ENCODE measurements at places on chromosomes 3 and 15.
A peak's percentile ranks its signal among the peaks of the same experiment; 100 is the strongest.

DNA sequence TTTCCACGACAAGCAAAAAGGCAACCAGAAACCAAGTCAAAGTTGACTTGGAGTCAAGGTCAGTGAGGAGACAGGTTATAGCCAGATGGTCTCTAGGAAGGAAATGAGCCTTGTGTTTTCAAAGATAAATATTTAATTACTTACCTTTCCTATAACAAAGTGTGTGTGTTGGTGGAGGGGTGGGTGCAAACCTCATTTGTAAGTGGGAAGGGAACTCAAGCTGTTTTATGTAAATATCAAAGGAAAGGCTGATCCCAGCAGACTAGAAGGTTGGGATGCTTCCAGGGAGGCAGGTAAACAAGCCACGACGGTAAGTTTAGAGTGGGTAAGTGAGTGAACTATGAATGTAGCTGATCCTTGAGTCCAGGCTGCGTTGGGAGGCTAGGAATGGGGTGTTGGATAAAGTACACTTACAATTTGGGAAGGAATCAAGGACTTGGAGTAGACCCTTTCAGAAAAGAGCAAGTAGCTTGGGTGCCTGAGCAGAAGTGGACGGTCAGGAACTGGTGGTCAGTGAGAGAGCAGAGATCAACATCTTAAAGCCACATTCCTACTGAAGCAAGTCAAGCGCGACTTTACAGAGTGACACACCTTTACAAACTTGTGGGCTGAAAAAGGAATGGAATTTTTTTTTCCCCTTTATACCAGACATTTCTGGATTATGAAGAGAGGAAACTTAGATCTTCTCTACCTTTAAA lies 82.0 kb upstream of the TBL1XR1 start:
- no peak for DNase-seq

GRCh38 chr3:54784021-54784420 lies 143.8 kb downstream of the LRTM1 start:
- DNase-seq, result no peak

DNA sequence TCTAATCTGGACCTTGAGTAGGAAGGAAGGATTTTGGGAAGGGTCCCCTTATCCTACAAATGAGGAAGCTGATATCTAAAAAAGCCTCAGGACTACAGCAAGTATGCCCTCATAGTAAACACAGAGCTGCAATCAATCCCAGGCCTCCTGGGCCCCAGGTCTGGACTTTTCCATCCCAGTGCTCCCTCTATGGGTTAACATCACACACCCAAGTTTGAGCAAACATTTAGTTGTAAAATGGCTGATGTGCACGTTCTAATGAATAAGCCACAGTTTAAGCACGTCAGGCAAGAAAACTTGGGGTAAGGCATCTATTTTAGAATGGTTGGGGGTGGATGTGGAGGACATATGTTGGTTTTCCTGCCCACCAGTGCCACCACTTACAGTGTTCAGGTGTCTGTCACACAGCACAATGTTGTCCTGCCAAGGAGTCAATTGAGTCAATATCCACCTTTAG lies 44.3 kb upstream of the UBE2E1 start:
- peak; percentile 56 for DNase-seq

GRCh38 chr15:36590838-36591237 lies 11.4 kb downstream of the CDIN1 start:
- no peak for DNase-seq

- no peak for DNase-seq
These were observed 20.9 kb upstream of the LDHAL6B start for GRCh38 chr15:59185725-59186124.

DNA sequence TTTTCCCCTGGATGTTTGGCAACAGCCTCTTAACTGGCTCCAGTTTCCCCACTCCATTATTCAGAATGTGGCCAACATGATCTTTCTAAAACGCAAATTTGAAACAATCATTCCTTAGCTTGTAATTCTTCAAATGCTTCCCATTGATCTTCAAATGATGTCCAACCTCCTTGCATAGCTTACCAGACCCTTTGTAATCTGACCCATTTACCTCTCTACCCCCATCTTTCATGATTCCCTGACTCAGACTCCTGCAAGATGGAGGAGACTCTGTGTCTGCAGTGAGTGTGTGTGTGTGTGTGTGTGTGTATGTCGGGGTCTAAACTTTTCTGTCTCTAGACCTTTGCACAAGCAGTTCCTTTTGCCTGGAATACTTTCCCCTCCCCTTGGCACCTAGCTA lies 515.7 kb upstream of the PROK2 start:
- DNase-seq, result no peak

DNA sequence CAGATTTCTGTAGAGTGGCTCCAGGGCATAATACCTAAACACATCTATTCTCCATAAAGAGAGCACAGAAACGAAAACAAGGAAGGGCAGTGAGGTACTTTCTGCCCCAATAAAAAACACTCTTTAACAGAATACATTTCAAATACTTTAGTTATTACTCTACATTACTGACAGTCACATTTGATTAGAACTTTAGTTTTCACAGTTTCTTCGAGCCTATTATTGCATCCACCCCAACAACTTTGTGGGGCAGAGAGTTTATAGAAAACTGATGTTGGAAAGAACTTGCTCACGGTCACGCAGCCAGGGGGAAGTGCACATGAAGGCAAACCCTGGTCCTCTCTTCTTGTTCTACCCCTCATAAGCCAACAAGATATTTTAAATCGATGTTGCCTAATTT lies 9.0 kb downstream of the VPS39 start:
- DNase-seq, result no peak

DNA sequence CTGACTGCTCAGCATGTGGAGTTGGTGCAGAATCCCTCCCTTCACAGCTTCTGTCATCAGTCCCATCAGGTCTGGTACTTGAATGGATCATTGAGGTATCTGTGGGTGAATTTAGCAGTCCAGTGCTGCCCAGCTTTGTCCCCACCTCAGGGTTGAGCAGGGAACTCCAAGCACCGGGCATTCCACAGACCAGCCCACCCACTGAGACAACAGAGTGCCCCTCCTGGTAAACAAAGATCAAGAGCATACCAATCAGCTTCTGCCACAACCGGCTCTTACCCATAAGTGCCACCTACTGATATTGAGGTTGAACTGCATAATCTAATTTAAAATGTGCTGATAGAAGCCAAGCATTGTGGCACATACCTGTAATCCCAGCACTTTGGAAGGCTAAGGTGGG lies 57.1 kb upstream of the FXR1 start:
- DNase-seq, result no peak

- DNase-seq, result no peak
These were observed 212.5 kb upstream of the GADL1 start for GRCh38 chr3:31106912-31107311.

GRCh38 chr3:37897763-37898162 lies 36.1 kb downstream of the CTDSPL start:
- no peak for DNase-seq

DNA sequence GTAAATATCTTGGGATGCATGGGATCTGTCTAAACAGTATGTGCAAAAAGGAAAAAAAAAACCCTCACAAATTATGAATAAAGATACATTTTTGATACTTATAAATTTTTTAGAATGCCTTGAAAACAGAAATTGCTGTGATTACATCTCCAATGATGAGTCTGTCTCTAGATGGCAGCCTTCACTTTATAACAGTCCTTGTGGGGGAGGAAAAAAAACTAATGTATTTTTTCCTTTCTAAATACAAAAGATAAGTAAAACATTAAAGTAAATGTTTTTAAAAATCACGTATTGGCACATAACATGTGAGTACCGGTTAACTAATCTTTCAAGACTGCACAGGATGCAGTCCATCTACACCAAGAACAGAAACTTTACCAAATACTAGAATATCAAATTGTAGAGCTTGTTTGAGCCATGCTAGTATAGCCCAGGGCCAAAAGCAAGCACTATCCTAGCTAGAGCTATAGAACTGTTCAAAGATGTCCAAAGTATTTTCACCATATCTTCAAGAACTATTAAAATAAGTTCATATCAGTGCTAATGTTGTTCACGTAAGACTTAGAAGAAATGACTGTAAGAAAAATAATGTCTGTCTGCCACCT lies 206.4 kb downstream of the STAG1 start:
- no peak for DNase-seq

DNA sequence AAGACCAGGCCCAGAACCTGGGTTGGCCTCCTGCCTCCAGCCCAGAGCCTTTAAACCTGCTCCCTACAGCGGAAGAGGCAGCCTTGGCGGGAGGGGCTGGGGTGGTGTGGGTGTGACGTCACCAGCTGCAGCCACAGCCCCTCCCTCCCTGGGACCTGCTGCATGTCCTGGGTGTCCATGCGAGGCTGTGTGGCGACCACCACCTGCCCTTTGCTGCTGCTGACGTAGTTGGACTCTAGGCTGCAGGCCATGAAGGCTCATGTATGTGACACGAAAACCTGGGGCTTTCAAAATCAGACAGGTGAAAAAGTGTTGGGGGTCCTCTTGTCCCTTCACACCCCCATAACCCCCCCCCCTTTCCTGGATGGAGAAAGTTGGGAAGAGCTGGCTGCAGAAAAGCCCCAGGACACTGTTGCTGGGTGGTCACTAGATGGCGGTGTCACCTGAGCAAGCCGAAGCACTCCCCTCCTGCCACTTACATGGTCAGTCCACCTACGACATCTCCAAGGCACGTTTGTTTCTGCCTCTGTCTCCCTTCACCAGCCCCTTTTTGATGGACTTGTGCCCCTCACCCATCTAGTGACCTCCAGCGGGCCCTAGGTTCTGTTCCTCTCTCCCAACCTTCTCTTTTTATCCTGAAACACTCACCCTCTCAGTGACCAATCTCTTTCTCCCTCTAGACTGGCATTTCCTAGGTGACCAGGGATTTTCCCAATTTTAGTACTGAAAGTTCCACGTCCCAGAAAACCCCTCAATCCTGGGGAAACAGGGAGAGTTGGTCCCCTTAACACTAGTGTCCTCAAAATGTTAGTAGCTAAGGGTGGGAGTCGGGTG lies 35.2 kb downstream of the SLC6A20 start:
- DNase-seq, result peak; percentile 66

DNA sequence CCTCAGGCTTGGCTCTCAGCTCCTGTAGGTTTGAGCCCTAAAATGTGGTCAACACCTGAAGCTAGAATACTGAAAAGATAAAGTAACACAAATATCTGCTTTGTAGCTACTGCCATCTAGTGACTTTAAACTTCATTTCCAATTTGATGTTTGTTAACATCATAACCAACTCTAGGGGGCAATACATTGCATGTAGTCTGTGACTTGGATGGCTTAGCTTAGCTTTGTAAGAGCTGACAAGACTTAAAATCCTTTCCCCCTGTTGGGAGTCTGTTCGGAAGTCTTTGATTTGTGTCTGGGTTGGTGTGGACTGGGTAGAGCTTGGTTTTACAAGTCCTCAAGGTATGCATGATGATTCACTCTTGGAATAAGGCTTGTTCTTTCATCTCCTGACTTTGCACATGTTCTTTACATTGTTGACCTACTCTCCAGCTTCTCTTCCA lies 51.7 kb downstream of the SCN11A start:
- DNase-seq, result peak; percentile 42

DNA sequence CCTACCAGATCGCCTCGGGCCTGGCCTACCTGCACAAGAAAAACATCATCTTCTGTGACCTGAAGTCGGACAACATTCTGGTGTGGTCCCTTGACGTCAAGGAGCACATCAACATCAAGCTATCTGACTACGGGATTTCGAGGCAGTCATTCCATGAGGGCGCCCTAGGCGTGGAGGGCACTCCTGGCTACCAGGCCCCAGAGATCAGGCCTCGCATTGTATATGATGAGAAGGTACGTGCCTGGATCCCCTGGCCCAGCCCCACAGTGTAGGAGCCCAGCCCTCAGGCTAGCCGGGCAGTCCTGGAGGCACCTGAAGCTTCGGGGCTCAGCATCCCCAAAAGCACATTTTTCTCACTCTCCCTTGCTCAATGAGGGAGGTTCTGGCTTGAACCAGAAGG lies 135.8 kb downstream of the LRRK1 start:
- DNase-seq, result no peak

GRCh38 chr3:52880474-52880873 lies 16.9 kb downstream of the STIMATE start:
- no peak for DNase-seq

DNA sequence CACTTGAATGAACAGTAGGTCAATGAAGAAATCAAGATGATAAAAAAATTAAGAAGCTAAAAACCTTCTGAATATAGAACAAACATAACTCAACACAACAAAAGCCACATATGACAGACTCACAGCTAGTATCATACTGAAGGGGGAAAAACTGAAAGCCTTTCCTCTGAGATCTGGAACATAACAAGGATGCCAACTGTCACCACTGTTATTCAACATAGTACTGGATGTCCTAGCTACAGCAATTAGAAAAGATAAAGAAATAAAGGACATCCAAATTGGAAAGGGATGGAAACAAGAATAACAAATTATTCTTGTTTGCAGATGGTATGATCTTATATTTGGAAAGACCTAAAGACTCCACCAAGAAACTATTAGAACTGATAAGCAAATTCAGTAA lies 60.8 kb downstream of the ILDR1 start:
- DNase-seq, result no peak

DNA sequence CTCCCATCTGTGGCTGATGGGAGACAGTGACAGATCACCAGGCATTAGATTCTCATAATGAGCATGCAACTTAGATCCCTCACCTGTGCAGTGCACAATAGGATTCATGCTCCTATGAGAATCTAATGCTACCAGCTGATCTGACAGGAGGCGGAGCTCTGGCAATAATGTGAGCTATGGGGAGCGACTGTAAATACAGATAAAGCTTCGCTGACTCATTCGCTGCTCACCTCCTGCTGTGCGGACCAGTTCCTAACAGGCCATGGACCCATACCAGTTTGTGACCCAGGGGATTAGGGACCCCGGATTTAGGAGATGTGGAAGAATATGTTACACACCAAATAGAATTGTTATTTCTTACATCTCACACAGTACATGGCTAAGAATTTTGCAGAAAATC lies 6.7 kb downstream of the ARGFX start:
- peak; percentile 53 for DNase-seq

- no peak for DNase-seq
These were observed 8.6 kb downstream of the NCEH1 start for GRCh38 chr3:172702256-172702655.

DNA sequence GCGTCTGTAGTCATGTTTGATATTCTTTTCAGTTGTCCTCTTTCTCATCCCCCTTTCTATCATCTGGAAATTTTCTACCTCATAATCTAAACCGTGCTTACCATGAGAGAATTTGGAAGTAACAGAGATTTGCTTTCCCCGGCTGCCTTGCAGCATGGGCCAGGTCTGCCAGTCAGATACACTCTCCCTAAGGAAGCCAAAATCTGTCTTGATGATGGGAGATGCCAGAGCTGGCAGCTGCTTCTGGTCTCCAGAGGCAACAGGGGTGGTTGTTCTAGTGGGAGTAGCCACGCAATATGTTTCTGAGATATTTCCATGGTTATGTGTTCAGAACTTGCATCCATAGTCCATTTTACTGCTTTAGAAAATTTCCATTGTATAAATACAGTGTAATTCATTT lies 218.9 kb upstream of the RORA start:
- no peak for DNase-seq

GRCh38 chr3:140097874-140098635 lies 163.1 kb downstream of the CLSTN2 start:
- no peak for DNase-seq

DNA sequence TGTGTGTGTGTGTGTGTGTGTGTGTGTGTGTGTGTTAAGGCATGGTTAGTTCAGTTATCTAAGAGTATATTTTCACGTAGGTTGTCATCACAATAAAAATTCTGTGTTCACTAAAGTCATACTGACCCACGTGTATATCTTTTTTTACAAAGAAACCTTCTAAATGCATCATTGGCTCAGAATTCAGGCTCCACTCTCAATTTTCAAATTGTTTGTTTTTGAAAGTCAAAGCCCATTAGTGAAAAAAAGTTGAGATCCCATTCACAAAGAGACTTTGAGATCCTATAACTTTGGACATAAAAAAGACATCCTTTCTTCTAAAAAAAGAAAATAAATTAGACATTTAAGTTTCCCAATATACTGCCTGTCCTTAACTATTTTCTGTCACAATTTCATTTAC lies 59.3 kb downstream of the GBE1 start:
- no peak for DNase-seq

Measured in Caco-2 (cell line).